Hippocampal formation (tissue), 2 donors: ENCODE measurements at places on chromosomes 11 and 22.

DNA sequence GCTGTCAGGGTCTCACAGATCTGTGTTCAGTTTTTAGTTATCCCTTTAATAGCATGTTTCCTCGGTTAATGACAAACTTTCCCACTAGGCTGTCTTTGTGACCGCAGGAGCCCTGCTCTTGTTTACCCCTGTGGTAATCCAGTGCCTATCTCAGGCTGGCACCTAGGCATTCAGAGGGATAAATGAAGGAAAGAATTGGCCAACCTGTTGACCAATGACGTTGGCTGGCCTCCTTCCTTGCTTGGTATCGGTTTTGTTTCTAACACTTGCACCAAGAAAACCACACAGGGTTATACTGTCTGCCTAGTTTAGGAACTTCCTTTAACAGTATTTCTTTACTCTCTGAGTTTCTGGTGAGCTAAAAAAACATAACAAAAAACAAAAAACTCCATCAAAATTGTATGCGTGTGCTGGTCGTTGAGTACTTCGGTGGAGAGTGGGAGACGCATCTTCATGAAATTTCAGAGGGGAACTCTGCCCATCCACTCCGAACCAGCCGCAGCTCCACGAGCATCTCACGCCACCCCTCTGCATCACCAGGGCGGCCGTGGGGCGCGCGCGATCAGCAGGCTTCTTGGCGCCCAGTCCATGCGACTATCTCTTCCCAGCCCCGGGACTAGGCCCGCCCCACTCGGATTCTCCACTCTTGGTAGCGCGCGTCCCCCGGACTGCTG lies 563 bp upstream of the ENDOD1 start:
- no peak for DNase-seq

- DNase-seq = no peak
These were observed 510.4 kb downstream of the BUD13 start for GRCh38 chr11:116262370-116262769.

GRCh38 chr11:59814021-59814420 lies 3.4 kb upstream of the MRPL16 start:
- DNase-seq = no peak

DNA sequence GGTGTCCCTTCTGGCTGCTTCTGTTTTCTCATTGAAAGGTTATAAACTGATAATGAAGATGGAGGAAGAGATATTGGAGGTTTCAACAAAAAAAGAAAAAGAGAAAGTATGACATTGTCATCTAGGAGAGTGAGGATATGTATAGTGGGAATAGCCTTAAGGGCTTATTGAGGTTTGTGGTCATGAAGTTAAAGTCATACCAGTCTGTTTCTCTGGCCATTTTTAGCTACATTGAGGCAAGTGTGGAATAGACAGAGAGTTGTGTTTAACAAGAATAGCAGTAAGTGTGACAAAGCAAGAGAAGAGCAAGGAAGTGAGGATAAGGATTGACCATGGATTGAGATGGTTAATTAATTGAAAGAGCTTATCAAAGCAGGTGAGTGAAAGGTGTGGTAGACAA lies 110.4 kb downstream of the ELP4 start:
- DNase-seq = no peak

DNA sequence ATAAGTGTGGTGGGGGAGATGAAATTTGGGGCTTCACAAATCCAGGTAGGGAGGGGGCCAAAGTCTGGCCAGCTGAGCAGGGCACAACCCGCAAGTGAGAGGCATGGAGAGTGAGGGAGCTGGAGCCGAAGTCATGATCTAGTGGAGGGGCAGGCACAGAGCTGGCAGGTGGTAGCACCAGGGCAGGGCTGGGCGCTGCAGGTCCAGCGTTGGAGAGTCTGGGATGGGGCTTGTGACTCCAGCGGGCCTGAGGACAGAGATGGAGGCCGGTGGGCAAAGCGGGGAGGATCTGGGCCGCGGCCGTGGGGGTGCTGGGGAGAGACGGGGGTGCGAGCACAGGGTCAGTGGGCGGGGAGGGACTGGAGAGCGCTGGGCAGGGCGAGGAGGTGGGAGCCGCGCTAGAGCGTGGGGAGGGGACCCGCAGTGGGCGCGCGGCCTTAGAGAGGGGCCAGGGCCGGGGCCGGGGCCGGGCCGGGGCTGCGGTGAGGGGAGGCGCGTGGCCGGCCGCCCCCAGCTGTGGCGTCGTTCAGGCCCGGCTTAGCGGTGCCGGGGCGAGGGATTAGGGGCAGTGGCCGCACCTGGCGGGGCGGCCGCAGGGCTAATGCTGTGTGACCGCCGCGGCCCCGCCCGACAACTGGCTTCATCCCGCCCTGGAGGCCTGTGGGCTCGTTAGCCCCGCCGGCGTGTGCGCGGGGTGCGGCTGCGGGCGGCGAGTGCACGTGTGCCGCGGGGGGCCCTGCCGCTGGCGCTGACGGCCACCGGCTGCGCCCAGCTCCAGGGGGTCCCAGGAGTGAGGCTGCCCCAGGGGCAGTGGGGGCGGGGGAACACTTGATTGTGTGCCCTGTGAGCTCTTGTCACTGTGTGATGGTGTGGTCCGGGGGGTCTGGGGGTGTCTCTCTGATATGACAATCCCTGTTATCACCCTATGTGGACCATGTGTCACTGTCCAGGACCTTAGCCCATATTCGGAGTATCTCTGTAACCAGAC lies 23.6 kb upstream of the MYOD1 start:
- DNase-seq = no peak

GRCh38 chr11:103699216-103699615 lies 337.2 kb upstream of the DDI1 start:
- DNase-seq = no peak

DNA sequence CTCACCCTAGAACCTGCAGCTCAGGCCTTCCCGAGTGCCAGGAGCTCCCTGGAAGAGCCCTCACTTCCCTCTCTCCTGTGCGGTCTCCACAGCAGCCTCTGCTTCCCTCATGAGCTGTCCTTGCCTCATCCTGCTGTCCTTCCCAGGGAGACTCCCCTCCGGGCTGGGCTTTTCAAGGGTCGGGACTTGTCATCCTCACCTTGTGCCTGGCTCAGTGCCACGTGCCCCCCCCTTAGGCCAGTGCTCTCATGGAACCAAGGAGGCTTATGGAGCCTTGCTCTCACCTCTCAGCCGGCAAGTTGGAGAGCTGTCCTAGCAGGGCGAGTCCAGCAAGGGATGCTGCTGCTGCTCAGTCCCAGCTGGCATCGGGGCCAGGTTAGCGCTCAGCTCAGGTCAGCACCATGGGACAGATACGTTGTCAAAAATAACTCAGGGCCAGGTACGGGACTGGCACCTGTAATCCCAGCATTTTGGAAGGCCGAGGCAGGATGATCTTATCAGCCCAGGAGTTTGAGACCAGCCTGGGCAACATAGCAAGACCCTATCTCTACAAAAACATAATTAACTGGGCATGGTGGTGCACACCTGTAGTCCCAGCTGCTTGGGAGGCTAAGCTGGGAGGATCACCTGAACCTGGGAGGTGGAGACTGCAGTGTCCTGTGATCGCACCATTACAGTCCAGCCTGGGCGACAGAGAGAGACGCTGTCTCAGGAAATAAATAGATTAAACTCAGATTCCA lies 13.6 kb downstream of the CTTN start:
- no peak for DNase-seq

- no peak for DNase-seq
These were observed 28.7 kb upstream of the MMP20 start for GRCh38 chr11:102653744-102654291.

DNA sequence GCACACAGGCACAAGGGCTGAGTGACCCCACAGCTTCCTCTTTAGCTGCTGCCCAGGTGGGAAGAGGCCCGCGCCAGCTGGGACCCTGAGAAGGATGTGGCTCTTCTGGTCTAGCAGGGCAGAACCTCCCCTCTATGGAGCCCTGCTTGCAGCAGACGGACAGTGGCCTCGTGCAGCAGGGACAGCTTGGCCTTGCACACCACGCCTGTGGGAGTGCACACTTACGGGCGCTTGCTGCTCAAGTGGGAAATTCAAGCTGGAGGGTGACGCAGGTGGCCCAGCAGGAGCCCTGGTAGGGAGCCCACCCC lies 971.4 kb downstream of the BRD1 start:
- DNase-seq = no peak

DNA sequence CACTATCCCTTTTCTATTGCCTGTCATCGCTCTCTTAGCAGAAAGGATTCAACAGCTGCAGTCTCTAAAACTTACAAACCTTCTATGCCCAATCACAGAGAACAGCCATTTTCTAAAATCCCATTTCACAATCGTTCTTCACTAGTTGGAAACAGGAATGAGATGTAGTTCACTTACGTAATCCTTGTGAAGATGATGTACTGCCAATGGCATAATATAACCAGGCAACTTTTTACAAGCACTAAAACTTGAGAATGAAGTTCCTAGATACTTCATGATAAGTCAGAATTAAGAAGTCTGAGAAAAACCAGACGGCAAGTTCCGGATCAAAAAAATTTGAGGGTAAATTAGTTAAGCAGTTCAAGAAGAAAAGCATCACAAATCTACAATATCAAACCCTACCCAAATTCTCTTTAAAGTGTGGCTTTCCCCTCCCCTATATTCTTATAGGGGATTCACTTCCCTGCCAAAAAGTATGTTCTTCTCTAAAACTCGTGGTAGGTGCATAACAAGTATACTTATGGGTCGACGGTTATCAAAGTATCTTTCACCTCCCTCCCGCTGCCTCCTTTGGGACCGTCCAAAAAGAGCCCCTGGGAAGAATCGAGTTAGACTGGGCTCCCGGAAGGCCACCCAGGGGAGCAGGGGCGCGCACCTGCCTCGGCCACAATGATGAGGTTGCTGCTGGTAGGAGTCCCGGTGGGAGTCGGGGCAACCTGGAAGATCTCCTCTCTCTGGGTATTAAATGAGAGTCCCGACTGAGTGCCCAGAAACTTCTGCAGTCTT lies 666 bp downstream of the MSANTD4 start:
- no peak for DNase-seq

DNA sequence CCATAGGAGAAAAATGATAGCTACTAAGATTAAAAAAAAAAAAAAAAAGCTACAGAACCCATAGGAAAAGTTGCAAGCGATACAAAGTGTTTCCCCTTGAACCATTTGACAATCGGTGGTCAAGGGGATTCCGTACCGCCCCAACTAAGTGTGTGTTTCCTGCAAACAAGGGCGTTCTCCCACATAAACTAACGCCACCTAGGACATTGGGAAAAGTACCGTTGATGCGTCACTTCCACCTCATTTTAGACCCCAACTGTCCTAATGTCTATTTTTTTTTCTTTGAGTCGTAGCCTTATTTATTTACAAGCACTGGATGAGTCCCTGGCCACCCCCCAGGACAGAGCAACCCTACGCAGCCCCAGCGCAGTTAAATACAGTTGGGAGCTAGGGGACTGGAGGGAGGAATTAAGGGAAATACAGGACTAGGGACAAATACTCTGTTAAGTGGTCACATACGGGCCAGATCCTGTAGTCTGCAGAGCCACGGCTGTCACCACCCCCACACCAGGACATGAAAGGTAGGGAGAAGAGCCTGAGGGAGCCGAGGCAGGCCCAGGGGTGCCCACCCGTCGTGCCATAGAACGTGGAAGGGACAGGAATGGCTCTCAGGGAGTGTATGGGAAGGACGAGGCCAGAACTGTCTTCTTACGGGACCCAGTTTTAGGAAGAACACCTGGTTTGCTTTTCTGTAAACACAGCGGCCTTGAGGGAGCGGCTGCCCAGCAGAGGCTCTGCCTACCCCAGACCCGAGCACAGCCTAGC lies 19.0 kb downstream of the EIF1AD start:
- DNase-seq = no peak

DNA sequence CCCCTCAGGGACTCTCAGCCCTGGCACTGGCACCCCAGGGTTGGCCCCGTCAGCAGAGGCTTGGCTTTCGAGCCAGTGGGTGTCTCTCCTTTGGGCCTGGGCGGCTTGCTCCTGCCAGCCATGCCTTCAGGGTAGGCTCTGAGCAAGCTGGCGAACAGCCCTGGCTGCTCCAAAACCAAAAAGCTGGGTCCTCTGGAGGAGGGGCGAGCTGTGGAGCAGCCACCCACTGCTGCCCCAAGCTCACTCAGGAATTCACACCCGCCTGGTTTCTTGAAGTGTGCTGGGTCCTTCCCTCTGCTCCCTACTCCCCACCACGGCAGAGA lies 6.2 kb downstream of the YDJC start:
- no peak for DNase-seq

- DNase-seq = peak; percentile 27
These were observed 41.0 kb upstream of the APLNR start for GRCh38 chr11:57277845-57278720.

- no peak for DNase-seq
These were observed 17.0 kb upstream of the CHKA start for GRCh38 chr11:68138237-68138636.

GRCh38 chr22:48607901-48608662 lies 1219.6 kb downstream of the BRD1 start:
- DNase-seq = no peak

GRCh38 chr22:36486619-36487384 lies 5.4 kb upstream of the TXN2 start:
- DNase-seq = no peak

- no peak for DNase-seq
These were observed 19.4 kb downstream of the EHF start for GRCh38 chr11:34640050-34640923.

- peak; percentile 15 for DNase-seq
These were observed 53.3 kb downstream of the NCAM1 start for GRCh38 chr11:113014262-113015097.

GRCh38 chr22:36965696-36966095 lies 52.3 kb downstream of the CSF2RB start:
- no peak for DNase-seq

GRCh38 chr22:16932577-16932976 lies 75.4 kb downstream of the GAB4 start:
- DNase-seq = peak; percentile 35

- DNase-seq = peak; percentile 72
These were observed 706 bp downstream of the DCPS start for GRCh38 chr11:126304457-126305075.

DNA sequence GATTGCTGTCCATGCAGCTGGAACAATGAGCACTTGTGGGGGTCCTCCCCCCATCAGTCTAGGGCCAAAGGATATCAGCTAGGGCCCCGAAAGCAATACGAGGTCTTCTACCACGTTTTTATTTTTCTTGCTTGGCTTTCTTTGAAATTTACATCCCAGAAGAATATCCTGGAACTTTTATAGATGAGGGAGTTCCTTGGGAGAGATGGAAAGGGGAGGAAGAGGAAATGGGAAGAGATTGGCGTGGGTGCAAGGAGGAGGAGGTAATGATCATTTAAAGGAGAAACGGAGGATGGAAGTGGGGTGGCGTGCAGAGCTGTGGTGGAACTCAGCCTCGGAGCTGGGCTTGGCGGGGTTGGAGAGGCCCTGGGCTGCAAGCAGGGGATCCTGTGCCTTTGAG lies 90.3 kb downstream of the SNX19 start:
- no peak for DNase-seq

DNA sequence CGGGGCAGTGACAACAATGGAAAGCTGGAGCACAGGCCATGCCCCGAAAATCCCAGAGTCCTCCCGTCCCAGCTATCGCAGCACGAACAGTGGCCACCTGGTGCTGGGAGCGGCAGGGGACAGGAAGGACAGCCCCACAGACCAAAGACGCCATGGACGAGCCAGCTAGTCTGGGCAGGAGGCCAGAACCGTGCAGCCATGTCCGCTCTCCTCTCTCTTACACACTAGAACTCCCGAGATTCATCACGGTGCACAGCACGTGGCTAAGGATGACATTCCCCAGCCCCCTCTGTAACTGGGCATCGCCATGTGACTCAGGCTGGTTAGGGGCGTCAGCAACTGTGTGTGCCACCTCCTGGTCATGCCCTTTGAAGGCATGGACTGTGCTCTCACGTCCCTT lies 4.6 kb downstream of the CDPF1 start:
- no peak for DNase-seq
